T-cell (primary cell): ENCODE measurements at places on chromosomes 11 and 22.

GRCh38 chr11:119795231-119795630, 66.2 kb upstream of the NECTIN1 start:
- DNase-seq = no peak

- DNase-seq = no peak
Observed at GRCh38 chr11:92053216-92053615, 171.4 kb upstream of the FAT3 start.

DNA sequence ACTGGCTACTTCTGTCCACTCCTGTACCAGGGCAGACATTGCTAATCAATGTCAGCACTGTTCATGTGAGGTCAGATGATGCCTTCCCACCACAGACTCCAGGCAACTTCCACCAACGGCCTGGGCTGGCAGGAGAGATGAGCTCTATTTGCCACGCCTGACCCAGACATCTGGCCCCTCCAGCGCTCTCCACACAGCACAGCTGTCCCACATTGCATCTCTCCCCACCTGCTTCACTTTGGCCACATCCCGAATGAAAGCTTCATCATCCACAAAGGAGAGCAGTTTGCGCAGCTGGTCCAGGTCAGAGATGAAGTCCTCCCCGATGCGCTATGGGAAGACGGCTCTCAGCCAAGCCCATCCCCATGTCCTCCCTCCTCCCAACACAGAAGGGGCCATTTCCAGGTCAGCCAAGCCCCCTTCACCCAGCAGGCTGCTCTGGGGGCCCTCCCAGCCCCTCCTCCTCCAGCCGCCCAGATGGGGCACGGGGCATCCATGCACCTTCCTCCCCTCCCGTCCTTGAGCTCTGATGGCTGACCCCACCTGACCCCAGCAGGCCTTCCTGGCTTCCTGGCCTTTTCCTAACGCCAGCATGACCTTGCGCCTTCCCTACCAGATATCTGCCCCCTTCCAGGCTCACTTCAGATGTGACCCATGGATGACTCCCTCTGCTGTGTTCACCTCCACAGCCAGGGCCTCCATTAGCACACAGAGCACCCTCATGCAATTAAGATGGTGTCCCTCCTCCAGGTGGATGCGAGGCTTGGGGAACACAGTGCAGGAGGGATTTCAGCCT, 7.4 kb downstream of the PYGM start:
- no peak for DNase-seq

GRCh38 chr11:116193321-116194131, 579.3 kb downstream of the BUD13 start:
- no peak for DNase-seq

DNA sequence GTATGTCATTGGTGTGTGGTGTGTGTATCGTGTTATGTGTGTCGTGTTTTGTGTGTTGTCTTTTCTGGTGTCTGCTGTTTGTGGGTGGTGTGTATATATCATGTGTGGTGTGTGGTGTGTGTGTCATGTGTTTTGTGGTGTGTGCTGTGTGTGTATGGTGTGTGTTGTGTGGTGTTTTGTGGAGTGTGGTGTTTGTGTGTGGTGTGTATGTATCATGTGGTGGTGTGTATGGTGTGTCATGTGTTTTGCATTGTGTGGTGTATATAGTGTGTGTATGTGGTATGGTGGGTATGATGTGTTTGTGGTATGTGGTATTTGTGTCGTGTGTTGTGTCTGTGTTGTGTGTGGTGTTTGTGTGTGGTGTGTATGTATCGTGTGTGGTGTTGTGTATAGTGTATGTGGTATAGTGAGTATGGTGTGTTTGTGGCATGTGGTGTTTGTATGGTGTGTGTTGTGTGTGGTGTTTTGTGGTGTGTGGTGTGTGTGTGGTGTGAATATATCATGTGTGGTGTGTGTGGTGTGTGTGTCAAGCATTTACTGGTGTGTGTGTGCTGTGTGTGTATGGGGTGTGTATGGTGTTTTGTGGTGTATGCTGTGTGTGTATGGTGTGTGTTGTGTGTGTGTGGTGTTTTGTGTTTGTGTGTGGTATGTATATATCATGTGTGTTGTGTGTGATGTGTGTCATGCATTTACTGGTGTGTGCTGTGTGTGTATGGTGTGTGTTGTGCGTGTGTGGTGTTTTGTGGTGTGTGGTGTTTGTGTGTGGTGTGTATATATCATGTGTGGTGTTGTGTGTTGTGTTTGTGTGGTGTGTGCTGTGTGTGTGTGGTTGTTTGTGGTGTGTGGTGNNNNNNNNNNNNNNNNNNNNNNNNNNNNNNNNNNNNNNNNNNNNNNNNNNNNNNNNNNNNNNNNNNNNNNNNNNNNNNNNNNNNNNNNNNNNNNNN, 12.7 kb downstream of the PIM3 start:
- no peak for DNase-seq

- no peak for DNase-seq
Observed at GRCh38 chr11:95684701-95685100, 104.9 kb downstream of the FAM76B start.

GRCh38 chr22:31647523-31648320, 14.3 kb downstream of the PISD start:
- no peak for DNase-seq

DNA sequence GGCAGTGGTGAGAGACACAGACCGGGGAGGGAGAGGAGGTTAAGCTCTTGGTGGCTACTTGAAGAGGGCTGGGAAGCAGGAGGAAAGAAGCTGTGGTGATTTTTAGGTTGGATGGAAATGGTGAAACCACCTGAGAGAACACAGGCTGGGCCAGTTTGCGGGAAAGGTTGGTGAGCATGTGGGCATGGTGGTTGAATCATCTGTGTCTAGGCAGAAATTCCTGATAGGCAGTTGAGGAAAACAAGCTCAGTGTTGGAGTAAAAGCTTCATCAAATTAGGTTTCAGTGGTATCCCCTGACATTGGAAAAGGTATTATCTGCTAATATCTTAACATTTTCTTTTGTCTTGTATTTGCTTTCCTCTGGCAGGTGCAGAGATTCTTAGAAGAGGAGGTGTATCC, 4.3 kb upstream of the SGSM3 start:
- no peak for DNase-seq

DNA sequence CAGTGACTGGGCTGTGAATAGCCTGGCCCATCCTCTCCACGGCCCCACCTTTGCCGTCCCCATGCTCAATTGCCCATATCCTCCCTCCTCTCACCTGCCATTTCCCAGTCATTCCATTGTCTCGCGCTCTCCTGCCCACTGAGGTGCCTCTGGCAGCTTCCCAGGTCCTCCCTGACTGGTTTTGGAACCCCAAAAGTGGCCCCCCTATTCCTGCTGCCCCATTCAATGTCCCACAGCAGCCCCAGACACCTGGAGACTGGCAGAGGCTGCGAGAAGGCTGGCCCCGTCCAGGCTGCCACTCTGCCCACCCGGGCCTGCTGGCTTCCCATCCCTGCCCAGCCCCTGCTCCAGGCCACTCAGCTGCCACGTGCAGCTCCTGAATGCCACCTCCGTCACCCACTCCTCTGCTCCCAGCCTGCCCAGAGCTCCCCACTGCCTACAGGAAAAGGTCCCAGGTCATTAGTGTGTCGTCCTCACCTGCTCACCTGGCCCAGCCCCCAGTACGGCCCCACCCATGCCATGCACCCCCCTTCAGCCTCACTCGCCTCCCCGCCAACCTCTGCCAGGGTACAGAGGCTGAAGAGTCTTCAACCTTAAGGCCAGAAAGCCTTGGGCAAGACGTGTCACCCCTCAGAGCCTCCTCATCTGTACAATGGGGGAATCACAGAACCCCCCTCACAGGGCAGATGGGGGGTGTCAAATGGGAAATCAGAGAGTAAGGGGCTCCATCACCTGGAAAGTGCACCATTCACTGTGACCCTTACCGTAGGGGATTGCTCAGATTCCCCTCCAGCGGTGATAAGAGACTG, 37.5 kb downstream of the KCNJ4 start:
- DNase-seq = no peak

DNA sequence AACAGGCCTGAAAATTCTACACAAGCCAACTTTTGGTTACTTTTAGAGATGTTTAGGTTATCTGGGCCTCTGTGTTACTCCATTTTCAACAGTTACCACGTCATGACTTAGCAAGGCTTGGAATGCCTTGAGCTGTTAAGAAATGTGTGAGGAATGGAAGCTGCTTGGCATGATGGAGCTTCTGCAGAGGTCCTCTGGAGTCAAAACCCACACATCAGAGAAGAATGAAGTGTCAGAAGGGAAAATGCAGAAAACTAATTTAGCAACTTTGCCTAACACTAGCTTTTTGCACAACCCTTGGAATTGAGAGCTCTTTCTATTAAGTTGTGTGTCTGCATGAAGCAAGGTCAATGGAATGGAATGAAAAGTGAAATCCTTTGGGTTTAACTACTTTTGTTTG, 27.4 kb downstream of the FAT3 start:
- DNase-seq = no peak

DNA sequence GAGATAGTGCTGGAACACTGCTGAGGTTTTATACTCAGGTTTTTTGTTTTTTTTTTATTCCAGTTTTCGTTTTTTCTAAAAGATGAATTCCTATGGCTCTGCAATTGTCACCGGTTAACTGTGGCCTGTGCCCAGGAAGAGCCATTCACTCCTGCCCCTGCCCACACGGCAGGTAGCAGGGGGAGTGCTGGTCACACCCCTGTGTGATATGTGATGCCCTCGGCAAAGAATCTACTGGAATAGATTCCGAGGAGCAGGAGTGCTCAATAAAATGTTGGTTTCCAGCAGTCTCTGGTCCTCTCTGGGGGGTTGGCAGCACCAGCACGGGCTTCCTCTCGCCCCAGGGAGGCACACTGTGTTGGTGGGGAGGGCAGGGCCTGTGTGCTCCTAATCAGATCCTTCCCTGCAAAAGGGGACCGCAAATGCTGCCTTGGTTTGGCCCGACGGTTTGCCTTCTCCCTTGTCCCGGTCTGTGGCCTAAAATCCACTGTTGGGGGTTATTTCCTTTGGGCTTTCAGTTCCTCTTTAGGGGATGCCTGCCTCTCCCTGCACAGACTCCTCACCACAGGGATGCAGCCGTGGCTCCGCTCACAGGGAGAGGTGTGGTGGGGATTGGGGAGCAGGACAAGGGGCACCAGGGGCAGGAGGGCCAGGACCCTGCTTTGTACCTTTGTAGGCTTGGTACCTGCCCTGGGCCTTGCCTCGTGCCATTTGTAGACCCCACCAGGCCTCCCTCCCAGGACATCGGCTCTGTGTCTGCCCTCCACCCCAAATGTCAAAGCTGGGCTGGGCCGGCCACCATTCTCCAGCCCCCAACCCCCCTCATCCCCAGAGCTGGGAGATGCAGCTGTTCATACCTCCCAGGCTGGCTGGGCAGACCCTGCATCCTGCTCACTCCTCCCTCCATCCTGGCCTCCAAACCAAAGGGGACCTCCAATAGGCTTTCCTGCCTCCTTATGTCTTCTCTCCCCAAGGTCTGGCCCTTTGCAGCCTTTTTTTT, 13.5 kb downstream of the MCAT start:
- no peak for DNase-seq

DNA sequence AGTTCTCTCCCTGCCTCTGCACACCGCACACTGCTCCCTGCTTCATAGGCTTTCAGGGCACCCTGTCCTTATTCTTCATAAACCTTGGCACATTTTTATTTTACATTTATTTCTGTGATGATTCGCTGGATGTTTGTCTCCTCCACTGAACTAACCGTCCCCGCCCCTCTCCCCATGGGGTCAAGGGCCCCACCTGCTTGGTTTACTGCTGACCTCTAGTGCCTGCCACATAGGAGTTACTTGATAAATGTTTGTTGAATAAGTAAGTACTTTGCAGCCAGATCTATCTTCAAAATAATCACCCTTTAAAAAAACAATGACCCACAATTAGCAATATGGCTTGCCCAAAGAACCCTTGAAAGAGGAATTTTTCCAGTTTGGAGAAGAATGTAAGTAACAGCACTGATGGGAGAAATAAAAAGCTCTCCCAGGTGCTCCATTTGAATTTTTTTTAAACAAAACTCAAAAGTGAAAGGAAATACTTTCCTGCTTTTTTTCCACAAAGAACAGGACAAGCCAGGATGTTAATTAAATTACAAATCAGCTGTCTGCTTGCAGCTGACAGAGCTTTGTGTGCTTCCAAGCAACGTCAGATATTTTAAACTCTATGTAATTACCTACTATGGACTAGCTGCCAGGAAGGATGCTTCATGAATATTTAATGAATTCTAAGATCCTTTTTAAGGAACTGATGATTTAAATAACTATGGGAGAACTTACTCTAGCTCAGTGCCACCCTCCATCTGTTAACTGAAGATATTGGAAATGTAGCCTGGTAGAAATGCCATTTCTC, 1083.6 kb downstream of the DLG2 start:
- DNase-seq = no peak

GRCh38 chr11:73968356-73968966, 14.2 kb downstream of the UCP2 start:
- no peak for DNase-seq

DNA sequence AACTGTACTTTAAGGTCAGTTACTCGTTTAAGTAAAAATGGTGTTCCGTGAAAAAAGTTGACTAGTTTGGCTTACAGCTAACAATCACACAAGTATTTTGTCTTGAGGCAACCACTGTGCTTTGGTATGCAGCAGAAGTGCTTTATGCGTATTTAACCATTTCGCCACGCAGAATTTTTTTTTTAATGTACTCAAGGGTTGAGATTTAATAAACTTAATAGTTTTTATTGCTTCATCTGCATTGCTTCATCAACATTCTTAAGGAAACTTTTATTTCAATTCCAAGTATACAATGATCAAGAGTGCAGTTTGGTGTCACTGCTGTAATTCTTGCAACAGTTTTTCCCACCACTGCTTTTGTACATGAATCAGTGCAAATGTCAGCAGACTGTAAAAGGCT, 66.4 kb downstream of the ZNRF3 start:
- no peak for DNase-seq

GRCh38 chr22:49664891-49665290, 162.8 kb downstream of the BRD1 start:
- no peak for DNase-seq

GRCh38 chr11:31692466-31692865, 118.7 kb downstream of the PAX6 start:
- DNase-seq = no peak

GRCh38 chr11:114315749-114316368, 19.7 kb downstream of the NNMT start:
- no peak for DNase-seq

DNA sequence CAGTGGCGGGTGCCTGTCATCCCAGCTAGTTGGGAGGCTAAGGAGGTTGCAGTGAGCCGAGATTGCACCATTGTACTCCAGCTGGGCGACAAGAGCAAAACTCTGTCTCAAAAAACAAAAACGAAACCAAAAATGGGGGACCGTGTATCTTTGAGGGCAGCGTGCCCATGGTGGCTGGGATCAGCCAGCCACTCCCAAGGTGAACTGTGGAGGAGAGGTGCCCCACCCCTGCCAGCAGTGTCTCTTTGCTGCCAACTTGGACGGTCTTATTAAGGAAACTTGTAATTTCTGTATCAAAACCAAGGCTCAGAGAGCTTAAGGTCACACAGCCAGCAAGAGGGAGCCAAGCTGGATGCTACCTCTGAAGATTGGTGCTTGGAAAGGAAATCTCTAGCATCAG, 147.7 kb downstream of the CACNA1I start:
- no peak for DNase-seq
